T47D (cell line): ENCODE measurements at places on chromosomes 1 and 21.

DNA sequence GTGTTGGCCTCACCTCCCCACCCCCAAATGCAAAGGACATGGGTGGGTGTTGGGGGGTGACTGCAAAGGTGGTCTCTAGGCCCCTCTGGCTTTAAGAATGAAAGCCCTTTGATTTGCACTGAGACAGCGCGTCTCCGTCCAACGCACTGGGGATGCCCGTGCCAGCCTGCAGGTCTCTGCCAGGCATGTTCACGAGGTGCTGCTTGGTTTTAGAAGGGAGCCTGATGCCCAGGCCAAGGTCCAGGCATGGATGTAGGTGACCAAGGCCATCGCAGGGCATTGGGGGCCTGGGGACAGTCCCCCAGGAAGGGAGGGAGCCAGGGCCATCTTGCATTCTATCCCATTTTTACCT, 363.6 kb upstream of the VAMP3 start:
- no peak for DNase-seq

DNA sequence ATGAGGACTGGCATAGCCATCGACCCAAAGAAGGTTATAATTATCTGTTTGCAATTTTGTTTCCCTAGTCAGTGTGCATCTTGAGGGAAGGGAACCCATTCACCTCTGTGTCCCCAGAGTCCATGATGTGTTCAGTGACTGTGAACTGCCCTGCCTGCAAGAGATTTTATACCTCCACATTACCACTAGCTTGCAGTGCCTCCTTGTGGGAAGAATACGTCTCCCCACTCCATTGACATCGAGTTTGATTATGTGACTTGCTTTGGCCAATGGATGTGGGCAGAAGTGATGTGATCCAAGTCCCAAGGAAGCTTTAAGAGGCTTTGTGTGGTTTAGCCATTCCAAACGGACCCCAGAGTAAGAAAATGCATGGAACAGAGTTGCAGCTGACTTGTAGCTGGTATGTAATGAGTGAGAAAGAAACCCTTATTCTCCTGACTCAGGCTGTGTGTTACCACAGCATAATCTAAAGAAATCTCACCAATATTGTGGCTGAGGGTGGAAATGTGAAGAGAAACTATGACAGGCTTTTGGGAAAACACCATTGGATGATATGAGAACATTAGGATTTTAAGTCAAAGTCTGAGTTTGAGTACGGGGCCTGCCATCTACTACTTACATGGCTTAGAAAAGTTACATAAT, 47.8 kb upstream of the NRDC start:
- DNase-seq: peak; percentile 35

GRCh38 chr1:207935166-207935583, 24.2 kb upstream of the CD34 start:
- no peak for DNase-seq

DNA sequence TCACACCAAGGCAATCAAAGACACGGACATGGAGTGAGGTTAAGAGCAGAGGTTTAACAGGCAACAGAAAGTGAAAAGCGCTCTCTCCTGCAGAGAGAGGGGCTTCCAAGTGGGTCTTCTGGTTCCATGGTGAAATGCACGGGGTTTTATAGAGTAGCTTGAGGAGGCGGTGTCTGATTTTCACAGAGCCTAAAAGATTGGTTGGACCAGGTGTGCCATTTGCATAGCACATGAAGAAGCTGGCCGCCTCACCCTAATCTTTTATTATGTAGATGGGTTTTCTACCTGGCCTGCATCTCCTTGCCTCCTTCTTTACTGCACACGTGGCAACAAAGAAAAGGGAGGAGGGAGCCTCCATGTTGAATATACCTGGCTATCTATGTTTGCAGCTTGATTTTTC, 197.3 kb downstream of the RYR2 start:
- peak; percentile 6 for DNase-seq

DNA sequence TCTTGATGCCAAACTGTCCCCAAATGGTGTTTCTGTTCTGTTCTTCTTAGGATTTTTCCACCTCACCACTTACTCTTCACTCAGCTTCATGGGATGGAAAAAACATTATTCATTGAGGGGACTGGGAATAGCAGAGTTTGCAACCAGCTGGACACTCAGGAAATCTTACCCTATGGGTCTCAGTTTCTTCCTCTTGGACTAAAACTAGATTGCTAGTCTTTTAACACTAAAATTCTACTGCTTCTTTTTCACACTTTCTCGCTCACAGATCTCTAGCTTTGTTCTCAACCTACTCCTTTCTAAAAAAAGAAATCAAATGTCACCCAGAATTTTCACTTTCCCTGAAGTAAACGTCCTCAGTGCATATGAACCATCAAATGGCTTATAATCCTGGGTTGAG, 4.8 kb downstream of the KMO start:
- no peak for DNase-seq

- DNase-seq: no peak
Measured at GRCh38 chr1:234583755-234584419, 26.1 kb downstream of the IRF2BP2 start.

GRCh38 chr1:198363625-198364151, 176.8 kb downstream of the ATP6V1G3 start:
- no peak for DNase-seq

DNA sequence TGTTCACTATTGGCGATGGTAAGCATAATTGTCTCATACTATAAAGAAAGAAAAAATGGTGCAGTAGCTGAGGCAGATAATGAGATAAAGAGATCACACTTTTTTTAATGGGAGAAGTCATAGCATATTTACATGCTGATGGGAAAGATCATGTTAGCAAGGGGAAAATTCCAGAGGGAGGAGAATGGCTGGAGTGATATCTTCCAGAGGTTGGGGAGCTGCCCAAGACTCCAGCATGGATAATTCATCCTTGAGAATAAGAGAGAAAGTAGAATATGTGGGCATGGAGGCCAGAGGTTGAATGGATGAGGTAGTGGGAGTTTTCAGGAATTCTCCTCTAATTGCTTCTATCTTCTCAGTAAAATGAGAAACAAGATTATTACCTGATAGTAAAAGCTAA, 45.8 kb upstream of the RGS1 start:
- no peak for DNase-seq

- no peak for DNase-seq
Measured at GRCh38 chr1:40435471-40435870, 14.8 kb upstream of the ZFP69B start.

GRCh38 chr1:115865704-115866380, 24.9 kb upstream of the NHLH2 start:
- DNase-seq: no peak

DNA sequence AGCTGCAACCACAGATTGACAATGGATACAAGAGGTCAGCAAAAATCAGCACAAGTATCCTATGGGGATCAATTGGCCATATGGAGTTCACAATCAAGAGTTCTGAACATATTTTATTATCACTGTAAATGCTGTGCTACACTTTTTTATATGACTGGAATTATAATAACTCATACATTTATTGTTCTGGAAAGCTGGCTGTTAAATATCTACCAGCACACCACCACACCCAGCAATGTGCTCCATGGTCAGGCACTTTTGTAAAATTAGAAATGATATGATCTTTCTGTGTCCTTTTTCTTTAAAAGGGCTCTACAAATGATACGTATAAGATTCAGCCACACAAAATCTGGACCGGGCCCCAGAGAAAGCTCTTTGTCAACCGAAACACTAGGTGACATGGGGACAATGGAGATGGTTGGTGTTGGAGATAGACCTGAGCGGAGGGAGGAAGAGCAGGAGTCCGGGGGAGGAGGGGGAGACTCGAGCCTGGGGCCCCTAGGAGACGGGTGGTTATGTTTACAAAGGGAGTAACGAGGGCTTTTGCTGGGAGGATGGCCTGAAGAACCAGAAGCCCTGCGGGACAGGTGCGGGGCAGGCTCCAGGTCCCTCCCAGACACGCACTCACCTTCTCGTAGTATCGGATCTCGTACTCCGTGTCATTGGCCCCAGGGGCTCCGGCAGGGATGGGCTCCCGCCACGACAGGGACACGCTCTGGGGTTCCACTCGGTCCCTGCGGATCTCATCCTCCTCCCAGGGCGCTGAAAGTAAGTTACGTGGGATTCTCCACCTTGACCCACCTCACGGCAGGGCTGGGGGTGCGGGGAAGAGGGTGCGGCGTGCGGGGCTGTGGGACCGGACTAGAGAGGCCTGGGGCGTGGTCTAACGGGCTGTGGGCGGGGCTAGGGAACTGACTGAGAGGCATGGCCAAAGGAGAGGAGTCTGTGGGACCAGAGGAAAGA, 30.0 kb downstream of the EPHA10 start:
- no peak for DNase-seq
